A549 treated with GW870086 at 1 μM for 4 hours (cell line): ENCODE measurements at places on chromosomes 6 and 20. TPM values are rescaled to one million over a fixed set of nuclear protein-coding genes. Genes with fewer than 3 reads are reported as not detected.

The IL17A gene
- not detected in 5 replicates for total RNA-seq

The RSPH9 gene
- total RNA-seq, result 0.08 to 0.29 TPM (median 0.24 TPM) in 5 replicates

The LAMA2 gene
- 0.31 to 1.2 TPM (median 0.41 TPM) in 5 replicates for total RNA-seq

The GPX5 gene
- total RNA-seq, result not detected in 5 replicates

The RBPJL gene
- not detected in 5 replicates for total RNA-seq

The CUL9 gene
- total RNA-seq, result 5.6 to 10.0 TPM (median 8.2 TPM) in 5 replicates

The C6orf15 gene
- total RNA-seq, result not detected in 5 replicates

The HLA-DQA2 gene
- total RNA-seq, result not detected in 5 replicates

The TRIM15 gene
- not detected in 5 replicates for total RNA-seq

The SLC17A9 gene
- total RNA-seq, result 0.09 to 0.19 TPM in 2 of 5 replicates, not detected in the others

The BYSL gene
- 37.4 to 51.1 TPM (median 43.1 TPM) in 5 replicates for total RNA-seq

The PTPRT gene
- not detected in 5 replicates for total RNA-seq

The CRISP3 gene
- total RNA-seq, result not detected in 5 replicates

The GSTA2 gene
- not detected in 5 replicates for total RNA-seq

The CALHM6 gene
- 0.34 TPM in 1 of 5 replicates, not detected in the others for total RNA-seq

The EFCAB8 gene
- not detected in 5 replicates for total RNA-seq

The GTSF1L gene
- not detected in 5 replicates for total RNA-seq

The MYH7B gene
- 0.06 to 0.19 TPM (median 0.12 TPM) in 5 replicates for total RNA-seq

The SHLD1 gene
- 7.0 to 8.5 TPM (median 7.4 TPM) in 5 replicates for total RNA-seq

The ALDH5A1 gene
- 6.0 to 8.1 TPM (median 6.7 TPM) in 5 replicates for total RNA-seq

The MEP1A gene
- total RNA-seq, result not detected in 5 replicates

The TXLNB gene
- total RNA-seq, result not detected in 5 replicates

The EPHA7 gene
- total RNA-seq, result 0.05 to 0.18 TPM (median 0.09 TPM) in 5 replicates

The COL9A3 gene
- total RNA-seq, result 0.33 to 0.73 TPM (median 0.55 TPM) in 5 replicates

The SLC22A16 gene
- total RNA-seq, result not detected in 5 replicates

The NKAPL gene
- total RNA-seq, result not detected in 5 replicates
